ENCODE measurements at places on chromosomes 7 and 10. TPM values are rescaled to one million over a fixed set of nuclear protein-coding genes. Genes with fewer than 3 reads are reported as not detected.

DNA sequence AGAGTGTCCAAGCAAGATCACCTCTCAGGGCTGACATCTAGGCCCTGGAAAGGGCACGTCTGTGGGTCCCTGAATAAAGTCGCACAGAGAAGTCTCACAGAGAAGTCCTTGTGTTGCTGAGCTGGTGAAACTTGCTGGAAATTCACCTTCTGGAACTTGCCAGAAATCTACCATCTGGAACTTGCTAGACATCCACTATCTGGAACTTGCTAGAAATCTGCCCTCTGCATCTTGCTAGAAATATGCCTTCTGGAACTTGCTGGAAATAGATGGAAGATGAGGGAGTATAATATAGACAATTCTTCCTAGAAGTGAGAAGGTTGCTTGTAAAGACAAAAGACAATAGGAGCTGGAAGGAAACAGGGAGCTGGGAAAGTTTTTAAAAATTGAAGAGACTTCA, 5.4 kb upstream of the TAX1BP1 start:
- DNase-seq: no peak

NUTM2A gene
- under 0.01 TPM for total RNA-seq

SMKR1 gene
- total RNA-seq: not detected

DNA sequence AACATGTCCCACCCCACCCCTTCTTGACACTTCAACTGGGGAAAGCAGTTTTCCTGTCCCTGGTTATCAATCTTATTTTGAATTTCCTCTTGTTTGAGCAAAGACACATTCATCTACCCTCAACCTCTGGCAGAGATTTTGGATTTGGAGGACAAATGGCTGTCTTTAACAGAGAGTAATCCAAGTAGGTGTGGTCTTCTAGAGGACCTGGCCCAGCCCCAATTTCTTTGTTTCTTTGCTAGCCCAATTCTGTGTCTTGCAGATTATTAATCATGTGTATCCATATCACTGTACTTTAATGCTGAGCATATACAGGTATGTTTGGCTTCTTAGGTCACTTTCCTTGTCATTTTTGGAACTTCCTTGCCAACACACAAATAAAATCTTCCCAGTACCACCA, 58.8 kb upstream of the ADCY1 start:
- no peak for DNase-seq

LBX1 gene
- total RNA-seq: not detected

DNA sequence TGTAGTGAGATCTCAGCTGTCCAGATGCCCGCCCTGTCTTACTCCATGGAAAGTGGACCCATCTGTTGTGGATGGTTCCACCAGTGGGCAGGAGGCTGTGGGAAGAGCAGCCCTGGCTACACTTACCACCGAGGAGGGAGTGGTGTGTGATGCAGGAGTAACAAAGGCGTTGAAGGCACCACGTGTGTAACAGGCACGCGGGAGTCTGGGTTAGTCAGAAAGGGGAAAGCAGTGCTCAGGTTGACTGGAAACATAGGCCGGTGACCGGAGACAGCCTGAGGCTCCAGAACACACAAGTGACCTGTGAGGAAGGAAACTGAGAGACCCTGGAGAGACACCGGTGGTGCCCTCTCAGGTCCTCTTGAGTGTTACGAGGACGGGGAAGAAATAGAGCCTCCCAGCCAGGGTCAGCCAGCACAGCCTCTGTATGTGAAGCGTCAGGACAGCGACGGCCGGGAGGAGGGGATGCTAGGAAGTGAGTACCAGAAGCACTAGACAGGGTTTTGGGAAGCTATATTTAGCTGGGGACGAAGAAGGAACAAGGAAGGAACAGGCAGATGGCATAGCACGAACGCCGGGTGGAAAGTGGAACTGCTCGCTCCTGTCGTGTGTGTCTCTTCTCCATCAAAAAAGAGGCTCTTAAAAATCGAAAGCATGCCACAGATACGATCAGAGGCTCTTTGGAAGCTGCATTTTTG, 51.7 kb downstream of the DAGLB start:
- no peak for DNase-seq

STEAP4 gene
- under 0.01 TPM for total RNA-seq

- no peak for DNase-seq
These were observed 20.2 kb upstream of the TMEM178B start for GRCh38 chr7:141053626-141054025.

- no peak for DNase-seq
These were observed 351.8 kb upstream of the SEMA3A start for GRCh38 chr7:84546403-84546802.

- DNase-seq: no peak
These were observed 6.4 kb downstream of the CDCA7L start for GRCh38 chr7:21939136-21939857.

GRCh38 chr10:241451-241850, 106.2 kb downstream of the ZMYND11 start:
- DNase-seq: no peak

- DNase-seq: no peak
These were observed 88.3 kb upstream of the TMEM248 start for GRCh38 chr7:66832531-66833351.

- DNase-seq: peak; percentile 89
These were observed 273.6 kb upstream of the KLF6 start for GRCh38 chr10:4058514-4059029.

DNA sequence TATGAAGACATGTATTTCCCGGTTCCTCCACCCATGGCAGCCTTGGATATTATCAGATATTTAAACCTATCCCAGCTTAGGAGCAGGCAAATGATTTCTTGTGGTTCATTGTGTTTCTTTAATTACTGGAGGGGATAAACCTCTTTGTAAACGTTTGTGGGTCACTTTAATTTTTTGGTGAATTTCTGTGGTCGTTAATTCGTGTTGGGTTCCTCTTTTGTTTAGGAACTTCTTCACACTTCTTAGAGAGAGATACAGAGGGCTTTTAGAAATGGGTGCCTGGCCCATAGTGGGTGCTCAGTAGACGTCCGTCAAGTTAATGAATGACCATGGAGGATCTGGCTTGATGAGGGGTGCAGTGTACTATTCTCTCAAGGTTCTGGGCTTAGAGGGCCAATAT, 27.2 kb upstream of the NUB1 start:
- DNase-seq: no peak

GPR22 gene
- not detected for total RNA-seq

CTAGE4 gene
- 0.43 TPM for total RNA-seq

DNA sequence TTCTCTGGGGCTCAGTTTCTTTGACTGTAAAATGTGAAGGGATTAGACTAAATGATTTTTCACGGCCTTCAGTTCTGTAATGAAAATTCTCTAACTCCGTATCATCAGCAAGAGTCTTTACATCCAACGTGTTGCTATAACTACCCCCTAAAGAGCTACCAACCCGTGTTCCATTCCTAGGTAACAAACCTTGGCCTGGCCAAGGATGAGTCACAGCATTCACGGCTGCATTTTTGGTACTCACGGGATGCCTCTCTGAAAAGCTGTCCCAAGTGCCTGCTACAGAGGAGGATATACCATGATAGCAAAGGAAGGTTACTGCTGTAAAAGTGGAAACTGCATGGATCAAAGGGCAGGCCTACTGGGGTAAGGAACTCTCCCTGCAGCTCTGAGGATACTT, 5.9 kb downstream of the LRRC4 start:
- no peak for DNase-seq

DNA sequence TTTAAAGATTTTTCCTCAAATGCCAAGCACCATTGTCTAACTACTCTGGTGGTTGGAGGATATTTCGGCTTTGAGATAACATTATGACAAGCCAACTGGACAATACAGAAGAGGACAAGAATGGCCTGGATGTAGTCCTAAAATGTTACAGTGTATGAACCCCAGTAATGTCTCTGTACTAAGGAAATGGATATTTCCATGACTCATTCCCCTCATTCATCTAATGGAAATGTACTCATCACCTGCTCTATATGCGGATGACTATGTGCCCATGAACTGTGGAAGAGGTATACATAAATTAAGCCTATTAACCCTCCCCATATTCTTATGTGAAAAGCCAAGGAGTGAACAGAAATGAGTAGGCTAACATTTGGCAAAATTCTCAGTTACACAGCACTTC, 207.9 kb downstream of the CACNA2D1 start:
- peak; percentile 12 for DNase-seq

- DNase-seq: peak; percentile 13
These were observed 34.6 kb upstream of the SLC35G1 start for GRCh38 chr10:93859049-93859655.

COL17A1 gene
- total RNA-seq: not detected

DNA sequence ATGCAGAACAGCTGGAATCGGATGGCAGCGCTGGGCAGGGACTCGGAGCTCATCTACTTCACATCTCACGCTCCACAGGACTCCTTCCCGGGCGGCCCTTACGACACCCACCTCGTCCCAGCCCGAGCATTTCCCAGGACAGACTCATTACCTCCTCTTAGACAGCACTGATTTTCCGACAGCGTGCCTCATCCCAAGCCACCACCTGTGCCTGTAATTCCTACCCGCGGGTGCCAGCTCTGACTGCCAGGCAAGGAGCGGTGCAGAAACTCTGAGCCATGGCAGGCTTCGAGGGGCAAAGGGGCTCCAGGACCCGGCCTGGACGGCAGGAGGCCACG, 25.6 kb downstream of the GPER1 start:
- peak; percentile 29 for DNase-seq

TMED4 gene
- total RNA-seq: 54.4 TPM

GRCh38 chr7:5472432-5473315, 49.0 kb upstream of the TNRC18 start:
- DNase-seq: no peak

DNA sequence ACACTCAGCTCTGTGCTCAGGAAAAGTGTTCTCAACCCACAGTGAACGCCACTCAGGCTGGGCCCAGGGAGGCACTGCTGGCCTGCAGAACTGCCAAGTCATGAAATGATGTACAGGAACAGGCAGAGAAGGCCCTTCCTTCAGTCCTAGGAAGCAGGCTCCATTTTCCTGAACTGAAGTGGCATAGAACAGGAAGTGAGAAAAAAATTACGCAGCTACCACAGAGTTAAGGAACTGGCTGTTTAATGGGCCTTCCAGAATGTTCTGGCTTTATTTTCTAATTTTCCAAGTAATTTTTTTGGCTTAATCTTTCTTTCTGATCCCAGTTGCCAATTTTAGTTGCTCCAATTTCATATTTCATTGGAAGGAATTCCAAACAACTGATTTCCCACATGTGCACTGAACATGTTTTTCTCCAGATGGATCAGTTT, 39.3 kb downstream of the LRRC18 start:
- DNase-seq: no peak

PRKRIP1 gene
- 17.4 TPM for total RNA-seq

TBX20 gene
- 1.3 TPM for total RNA-seq

GRCh38 chr7:106839511-106839910, 25.6 kb upstream of the PIK3CG start:
- no peak for DNase-seq

STAG3 gene
- under 0.01 TPM for total RNA-seq

DNA sequence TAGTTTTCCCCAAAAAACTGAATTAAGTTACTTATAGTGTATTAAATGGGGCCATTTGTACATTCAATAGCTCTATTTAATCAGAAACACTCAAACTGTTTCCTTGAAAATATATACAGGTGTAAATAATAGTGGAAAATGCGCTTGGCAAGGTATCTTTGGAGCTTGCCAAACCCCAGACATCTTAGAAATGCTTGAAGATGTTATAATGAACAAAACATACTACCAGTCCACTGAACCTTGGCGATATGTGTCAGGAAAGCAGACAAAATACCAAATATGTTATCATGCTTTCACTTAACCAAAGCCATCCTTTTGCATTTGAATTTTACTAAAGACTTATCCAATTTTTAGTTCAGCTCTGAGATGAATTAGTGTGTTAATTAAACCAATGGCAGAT, 352.7 kb upstream of the SEMA3A start:
- DNase-seq: no peak

RNF133 gene
- 0.86 TPM for total RNA-seq

DNA sequence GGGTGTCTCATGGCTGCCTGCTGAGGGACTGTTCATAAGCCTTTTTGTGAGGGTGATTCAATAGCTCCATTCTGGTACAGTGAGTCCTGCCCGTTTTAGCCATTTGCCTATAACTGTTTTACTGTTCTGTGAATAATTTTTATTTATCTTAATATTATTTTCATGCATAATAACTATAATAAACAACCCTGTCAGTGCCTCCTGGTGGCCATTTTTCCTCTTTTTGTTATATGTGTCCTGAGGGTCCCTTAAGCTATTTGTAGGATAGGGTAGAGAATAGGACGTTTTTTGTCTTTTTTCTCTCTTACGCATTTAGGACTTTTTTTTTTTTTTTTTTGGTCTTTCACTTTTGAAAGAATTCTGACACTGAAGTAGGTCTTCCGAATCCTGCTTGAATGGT, 2.9 kb downstream of the C1QL3 start:
- DNase-seq: no peak

NYAP1 gene
- total RNA-seq: 0.64 TPM

DNA sequence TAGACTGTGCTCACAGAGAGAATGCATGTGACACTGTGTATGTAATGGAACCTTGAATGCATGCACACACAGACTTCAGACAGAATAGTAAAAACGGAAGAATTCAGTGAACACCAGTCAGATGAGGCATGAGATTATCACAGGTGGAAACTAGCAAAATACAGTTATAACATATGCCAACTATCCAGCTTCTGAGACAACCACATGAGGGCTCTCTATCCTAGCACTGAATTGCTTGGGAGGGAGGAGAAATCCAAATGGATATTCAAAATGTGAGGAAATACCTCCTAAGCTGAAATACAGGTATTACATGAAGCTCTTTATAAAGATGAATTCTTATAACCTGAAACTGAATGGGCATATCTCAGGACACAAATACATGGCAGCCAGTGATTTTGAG, 30.6 kb downstream of the GARS1 start:
- no peak for DNase-seq

GRCh38 chr10:127976286-127976685, 69.4 kb downstream of the PTPRE start:
- peak; percentile 59 for DNase-seq

DNA sequence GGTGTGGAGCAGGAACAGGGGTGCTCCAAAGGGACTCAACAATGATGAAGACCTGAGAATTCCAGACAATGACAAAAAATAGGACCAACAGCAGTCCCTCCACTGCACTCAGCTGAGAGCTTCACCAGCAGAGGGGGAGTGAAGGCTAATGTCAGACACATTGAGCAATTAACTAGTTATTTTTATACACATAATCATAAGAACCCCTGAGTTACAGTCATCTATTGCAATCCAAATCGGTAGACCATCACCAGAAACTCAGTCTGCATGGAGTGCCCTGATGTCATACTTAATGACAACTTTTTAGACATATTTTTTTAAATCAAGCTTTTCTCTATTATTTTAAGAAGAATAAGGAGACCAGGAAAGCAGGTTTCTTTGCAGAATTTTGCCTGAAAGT, 30.6 kb upstream of the IKZF1 start:
- DNase-seq: no peak

CNNM2 gene
- 8.4 TPM for total RNA-seq

SPAM1 gene
- not detected for total RNA-seq

OR6V1 gene
- not detected for total RNA-seq

Measured in fibroblast of villous mesenchyme (primary cell).